HCT116 (cell line): ENCODE measurements at places on chromosomes 3 and 15. TPM values are rescaled to one million over a fixed set of nuclear protein-coding genes. Genes with fewer than 3 reads are reported as not detected.

DNA sequence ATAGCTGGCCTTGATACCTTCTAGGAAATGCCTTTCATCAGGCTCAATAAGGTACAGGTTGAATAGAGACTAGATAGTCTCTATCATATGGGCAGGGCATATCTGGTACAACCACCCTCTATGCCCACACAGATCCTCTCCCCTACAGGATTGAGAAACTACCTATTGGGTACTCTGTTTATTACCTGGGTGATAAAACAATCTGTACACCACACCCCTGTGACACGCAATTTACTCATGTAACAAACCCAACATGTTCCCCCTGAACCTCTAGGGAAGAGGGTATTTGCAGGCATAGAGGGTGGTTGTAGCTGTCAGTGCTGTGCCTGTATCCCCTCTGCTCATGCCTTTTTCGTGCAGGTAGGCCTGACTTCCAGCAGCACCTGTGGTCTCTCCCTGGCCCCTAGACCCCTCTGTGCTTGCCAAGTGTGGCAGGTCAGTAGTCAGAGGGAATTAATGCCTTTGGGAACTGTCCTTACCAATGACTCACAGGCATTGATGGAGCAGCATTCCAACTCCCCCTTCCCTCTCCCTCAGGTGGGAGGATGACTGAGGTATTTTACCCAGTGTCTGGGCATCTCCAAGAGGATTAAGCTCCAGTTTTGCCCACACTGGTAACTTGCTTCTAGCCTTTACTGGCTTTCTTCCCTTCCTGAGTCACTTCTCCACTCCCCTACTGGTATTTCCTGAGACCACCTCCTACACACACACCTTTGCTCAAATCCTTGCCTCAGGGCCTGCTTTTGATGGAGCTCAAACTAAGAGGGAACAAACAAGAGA, 18.3 kb downstream of the CLSTN2 start:
- H3K27ac ChIP-seq: no peak overlapping the region
- no peaks in the 10 kb centered on the region; the same call in 1 of the 2 replicates for H3K4me1 ChIP-seq
- peaks cover 78% of the 10 kb centered on the region for H3K27me3 ChIP-seq
- no peak overlapping the region for H3K4me3 ChIP-seq
- H3K36me3 ChIP-seq: no peaks in the 10 kb centered on the region

DNA sequence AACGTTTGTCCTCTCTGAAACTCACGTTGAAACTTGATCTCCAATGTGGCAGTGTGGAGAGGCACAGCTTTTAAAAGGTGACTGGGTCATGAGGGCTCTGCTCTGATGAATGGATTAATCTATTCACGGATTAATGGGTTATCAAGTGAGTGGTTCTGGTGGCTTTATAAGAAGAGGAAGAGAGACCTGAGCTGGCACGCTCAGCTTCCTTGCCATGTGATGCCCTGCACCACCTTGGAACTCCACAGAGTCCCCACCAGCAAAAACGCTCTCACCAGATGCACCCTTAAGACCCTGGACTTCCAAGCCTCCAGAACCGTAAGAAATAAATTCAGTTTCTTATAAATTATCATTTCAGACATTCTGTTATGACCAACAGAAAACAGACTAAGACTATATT, 2.6 kb downstream of the PPP1R2 start:
- H3K36me3 ChIP-seq: no peaks in the 10 kb centered on the region
- no peak overlapping the region for H3K4me3 ChIP-seq
- no peaks in the 10 kb centered on the region for H3K27me3 ChIP-seq
- no peak overlapping the region for H3K27ac ChIP-seq

GRCh38 chr3:185502987-185503386, 4.2 kb upstream of the TMEM41A start:
- H3K4me1 ChIP-seq: peaks cover 19% of the 10 kb centered on the region
- no peaks in the 10 kb centered on the region for H3K36me3 ChIP-seq
- DNase-seq: no peak

DNA sequence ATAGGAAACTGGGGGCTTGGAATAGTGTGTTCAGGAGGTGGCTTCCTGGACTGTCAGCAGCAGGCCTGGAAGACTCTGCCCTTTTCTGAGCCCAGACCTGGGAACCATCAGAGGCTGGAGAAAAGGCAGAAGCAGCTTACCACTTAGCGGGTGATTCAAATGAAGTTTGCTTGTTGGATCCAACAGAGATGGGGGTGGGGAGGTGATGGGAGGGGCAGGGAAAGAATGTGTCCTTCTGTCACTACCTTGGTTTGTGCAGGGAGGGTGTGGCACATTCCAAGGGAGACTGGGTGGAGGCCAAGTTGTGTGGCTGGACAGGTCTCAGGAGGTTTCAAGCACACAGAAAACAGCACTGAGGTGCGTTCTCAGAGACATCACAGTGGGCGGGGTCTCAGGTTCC, 58.8 kb downstream of the TRAK1 start:
- DNase-seq: peak; percentile 63
- peak overlapping the region; percentile 44 for H3K4me3 ChIP-seq
- H3K27me3 ChIP-seq: no peaks in the 10 kb centered on the region
- no peak overlapping the region for H3K27ac ChIP-seq
- no peaks in the 10 kb centered on the region for H3K36me3 ChIP-seq

DNA sequence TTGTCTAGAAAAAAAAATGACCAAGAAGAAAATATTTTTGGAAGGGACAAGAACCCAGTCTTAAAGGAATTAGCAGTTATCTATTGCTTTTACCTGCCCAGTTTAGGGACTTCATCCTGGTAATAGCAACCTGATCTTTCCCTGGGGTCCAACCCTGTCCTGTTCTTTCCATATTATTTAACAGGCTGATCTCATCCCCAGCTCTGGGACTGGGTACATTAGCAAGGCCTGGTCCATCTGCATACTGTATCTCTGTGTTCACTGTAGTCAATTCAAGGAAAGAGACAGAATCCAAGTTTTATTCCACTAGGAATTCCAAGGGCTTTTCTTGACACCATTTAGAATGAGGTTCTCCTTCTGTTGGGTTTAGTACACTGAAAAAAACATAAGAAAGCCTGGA, 191.7 kb upstream of the GADL1 start:
- H3K4me1 ChIP-seq: no peaks in the 10 kb centered on the region
- H3K27ac ChIP-seq: no peak overlapping the region
- no peak overlapping the region for H3K4me3 ChIP-seq

DNA sequence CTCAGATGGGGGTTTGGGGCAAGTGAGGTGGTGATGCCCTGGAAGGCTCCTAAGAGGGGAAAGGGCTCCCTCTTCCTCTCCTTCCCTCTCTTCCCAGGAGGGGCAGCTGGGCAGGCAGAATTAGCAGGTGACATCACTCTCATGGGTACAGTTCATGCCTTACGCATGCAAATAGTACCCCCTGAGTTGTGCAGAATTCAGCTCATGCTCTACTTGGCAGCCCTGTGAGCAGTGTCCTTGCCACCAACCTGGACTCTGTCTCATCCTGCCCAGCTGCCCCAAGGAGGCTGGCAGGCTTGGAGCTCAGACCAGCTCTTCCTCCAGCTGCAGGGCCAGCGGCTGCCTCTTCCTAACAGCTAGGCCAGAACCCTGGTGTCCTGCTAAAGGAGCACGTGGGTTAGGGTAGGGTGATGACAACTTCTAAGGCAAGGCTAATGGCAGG, 3.3 kb downstream of the CHAC1 start:
- H3K36me3 ChIP-seq: no peaks in the 10 kb centered on the region
- peaks cover 36% of the 10 kb centered on the region for H3K4me1 ChIP-seq
- DNase-seq: no peak
- H3K4me3 ChIP-seq: no peak overlapping the region

- no peak for DNase-seq
- H3K27me3 ChIP-seq: no peaks in the 10 kb centered on the region
- peaks cover 4% of the 10 kb centered on the region; the same call in 1 of the 2 replicates for H3K36me3 ChIP-seq
These were observed 16.4 kb downstream of the CCDC12 start for GRCh38 chr3:46960081-46960701.

DNA sequence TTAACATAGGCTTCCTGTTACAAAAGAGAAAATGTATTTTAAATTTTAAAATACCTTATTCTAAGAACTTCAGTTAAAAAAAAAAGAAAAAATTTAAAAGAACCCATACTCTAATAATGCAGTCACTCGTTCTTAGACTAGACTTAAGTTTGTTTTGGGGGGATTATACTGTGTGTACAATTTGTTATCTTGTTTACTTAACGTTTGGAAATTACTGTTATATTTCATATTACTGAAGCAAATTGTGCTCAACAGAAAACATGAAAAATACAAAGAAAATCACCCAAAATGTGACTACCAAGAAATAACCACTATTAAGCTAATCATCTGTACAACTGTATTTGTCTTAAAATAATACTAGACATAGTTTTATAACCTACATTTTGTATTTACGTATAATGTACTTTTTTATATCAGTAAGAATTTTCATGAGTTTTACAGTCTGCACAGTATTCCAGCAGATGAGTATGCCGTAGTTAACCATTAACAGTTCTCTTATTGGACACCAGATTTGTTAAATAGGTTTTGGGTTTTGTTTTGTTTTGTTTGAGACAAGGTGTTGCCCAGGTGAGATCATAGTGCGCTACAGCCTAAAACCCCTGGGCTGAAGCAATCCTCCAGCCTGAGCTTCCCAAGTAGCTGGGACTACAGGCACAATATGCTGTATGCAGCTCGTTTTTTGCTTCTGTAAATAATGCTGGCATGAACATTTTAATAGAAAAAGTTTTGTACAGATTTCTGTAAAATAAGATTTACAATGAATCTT, 88.8 kb upstream of the CHD2 start:
- H3K4me1 ChIP-seq: peaks cover 48% of the 10 kb centered on the region
- H3K4me3 ChIP-seq: no peak overlapping the region
- DNase-seq: no peak
- no peaks in the 10 kb centered on the region for H3K27me3 ChIP-seq
- H3K36me3 ChIP-seq: no peaks in the 10 kb centered on the region
- peak overlapping the region; percentile 77; the same call in 1 of the 2 replicates for H3K27ac ChIP-seq

DNA sequence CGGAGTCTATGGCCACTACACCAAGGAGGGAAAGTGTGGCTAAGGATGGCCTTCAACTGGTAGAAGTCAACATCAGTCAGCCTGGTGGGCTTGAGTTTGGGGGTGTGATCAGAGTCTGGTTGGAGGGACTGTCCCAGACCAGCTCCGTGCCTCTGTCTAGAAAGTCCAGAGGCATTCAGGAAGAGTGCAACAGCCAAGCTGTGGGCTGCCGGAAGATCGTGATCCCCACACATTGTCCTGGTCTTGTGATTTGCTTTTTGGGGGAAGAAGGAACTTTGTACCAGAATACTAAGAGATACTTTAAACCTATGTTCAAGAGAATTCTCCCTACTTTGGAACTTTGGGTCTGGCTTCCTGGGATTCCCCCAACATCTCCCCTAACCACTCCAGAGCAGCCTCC, 47.8 kb upstream of the VPS8 start:
- peaks cover 21% of the 10 kb centered on the region; the same call in 1 of the 2 replicates for H3K4me1 ChIP-seq
- no peaks in the 10 kb centered on the region for H3K36me3 ChIP-seq
- H3K4me3 ChIP-seq: no peak overlapping the region
- no peak for DNase-seq

DNA sequence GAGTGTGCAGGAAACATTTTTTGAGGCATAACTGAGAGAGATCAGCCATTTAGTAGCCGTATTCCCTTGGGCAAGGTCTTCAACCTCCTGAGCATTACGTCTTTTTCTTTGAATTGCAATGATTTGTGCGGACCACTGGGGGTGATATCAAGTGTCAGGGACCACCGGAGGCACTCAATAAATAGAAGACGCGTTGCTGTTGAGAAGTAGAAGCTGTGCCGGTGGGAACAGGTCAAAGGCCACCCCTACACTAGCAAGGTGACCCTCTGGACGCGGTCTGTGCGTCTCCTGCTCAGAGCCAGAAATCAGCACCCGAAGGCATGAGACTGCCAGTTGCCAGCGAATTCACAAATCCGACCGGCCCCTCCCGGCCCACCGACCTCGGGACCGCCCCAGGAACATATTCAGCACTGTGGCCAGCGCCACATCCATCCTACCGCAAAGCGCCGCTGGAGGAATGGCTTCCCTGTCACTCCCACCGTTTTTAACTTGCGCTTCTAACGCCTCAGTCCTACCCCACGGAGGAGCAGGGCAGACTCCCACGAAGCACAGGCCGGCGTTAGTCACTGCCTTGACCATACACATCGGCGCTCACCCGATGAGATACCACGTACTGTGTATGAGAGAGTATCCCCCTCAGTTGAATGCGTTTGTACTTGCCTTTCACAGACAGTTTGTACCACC, 1.4 kb upstream of the GHSR start:
- H3K4me1 ChIP-seq: no peaks in the 10 kb centered on the region
- no peak overlapping the region for H3K27ac ChIP-seq
- DNase-seq: no peak
- H3K4me3 ChIP-seq: no peak overlapping the region
- no peaks in the 10 kb centered on the region for H3K27me3 ChIP-seq

DNA sequence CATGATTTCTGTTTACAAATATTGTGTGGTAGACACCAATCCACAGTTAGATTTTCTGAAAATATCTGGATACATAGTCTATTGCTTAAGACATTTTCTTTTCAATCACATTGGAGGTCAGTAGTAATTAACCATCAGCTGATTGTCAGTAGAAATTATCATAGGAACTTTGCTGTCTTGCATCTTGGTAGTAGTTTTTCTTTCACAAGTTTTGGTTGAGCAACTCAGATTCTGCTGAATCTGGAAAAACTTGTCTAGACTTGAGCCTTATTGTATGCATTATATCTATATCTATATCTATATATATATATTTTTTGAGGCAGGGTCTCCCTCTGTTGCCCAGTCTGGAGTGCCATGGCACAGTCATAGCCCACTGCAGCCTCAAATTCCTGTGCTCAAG, 4.0 kb downstream of the RAB11A start:
- H3K4me1 ChIP-seq: peaks cover 11% of the 10 kb centered on the region
- no peak overlapping the region for H3K4me3 ChIP-seq
- no peak overlapping the region for H3K27ac ChIP-seq
- H3K36me3 ChIP-seq: peaks cover 11% of the 10 kb centered on the region
- H3K27me3 ChIP-seq: no peaks in the 10 kb centered on the region
- no peak for DNase-seq

DNA sequence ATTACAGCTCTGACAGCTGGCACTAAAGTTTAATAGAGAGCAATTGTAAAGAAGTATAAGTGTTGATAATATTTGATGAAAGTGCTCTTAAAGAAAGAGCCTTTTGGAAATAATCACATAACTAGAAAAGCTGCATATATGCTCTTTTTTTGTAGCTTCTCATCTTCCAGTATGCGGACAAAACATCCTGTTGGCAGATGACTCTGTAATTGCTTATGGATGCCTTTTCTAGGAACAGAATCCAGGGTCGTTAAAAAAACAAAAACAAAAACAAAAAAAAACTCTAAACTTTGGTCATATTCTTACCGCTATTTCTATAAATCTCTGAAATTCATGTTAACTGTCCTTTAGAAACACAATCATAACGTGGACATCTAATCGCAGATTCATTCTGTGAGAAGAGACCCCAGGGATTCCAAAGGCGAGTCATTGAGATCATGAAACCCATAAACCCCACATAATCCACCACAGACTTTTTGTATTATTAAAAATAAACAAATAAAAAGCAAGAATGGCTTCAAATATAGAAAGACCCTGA, 109.8 kb downstream of the EPHA3 start:
- H3K4me3 ChIP-seq: no peak overlapping the region
- no peaks in the 10 kb centered on the region for H3K36me3 ChIP-seq
- H3K4me1 ChIP-seq: no peaks in the 10 kb centered on the region
- no peak overlapping the region for H3K27ac ChIP-seq
- no peaks in the 10 kb centered on the region for H3K27me3 ChIP-seq

The BOC gene
- 3.3 TPM for total RNA-seq

The INKA1 gene
- total RNA-seq: 1.6 TPM

The FBXO40 gene
- total RNA-seq: not detected
